ENCODE measurements at places on chromosomes 4 and X. TPM values are rescaled to one million over a fixed set of nuclear protein-coding genes. Genes with fewer than 3 reads are reported as not detected.

The NRK gene
- total RNA-seq: 0.16 TPM

The SOWAHD gene
- total RNA-seq: not detected

The FREM3 gene
- total RNA-seq: not detected

The BEX2 gene
- not detected for total RNA-seq

The BEX3 gene
- total RNA-seq: 166 TPM

The TXK gene
- total RNA-seq: not detected

DNA sequence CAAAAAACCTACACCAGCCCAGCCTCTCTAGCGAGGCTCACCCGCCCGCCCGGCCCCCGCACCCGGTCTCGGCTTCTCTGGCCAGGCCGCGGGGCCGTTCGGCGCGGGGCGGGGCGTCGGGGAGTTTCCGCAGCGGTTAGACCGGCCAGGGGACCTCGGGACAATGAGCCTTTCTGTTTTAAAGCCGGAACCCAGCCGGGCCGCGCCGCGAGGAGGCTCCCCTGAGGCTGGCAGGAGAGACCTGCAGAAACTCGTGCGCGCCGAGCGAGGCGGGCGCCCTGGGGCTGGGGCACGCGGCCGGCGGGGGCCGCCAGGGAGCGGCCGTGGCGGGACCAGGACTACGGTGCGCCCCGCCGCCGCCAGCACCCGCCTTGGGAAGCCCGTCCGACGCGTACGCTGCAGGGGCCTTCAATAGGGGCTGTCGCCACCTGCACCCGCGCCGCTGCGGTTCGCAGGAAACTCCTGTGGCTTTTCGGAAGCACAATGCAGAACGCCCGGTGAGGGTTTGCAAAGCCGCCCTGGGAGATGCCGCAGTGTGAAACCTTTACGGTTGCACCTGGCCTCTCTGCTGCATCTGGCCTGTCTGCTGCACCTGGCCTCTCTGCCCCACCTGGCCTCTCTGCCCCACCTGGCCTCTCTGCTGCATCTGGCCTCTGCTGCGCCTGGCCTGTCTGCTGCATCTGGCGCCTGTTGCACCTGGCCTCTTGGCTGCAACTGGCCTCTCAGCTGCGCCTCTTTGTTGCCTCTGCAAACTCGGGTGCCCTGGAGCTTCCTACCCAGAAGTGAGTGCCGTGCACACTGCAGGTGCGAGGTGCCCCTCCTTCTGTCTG, 63.9 kb downstream of the TRAPPC11 start:
- no peaks in the 10 kb centered on the region for H3K36me3 ChIP-seq
- H3K27ac ChIP-seq: no peak overlapping the region
- H3K27me3 ChIP-seq: no peaks in the 10 kb centered on the region
- peak; percentile 25 for DNase-seq
- no peaks in the 10 kb centered on the region for H3K4me1 ChIP-seq
- H3K4me3 ChIP-seq: peak overlapping the region; percentile 67

GRCh38 chr4:36573441-36573840, 292.0 kb downstream of the DTHD1 start:
- no peaks in the 10 kb centered on the region for H3K4me1 ChIP-seq
- H3K27ac ChIP-seq: no peak overlapping the region
- DNase-seq: no peak
- H3K4me3 ChIP-seq: no peak overlapping the region

GRCh38 chrX:100477958-100478357, 67.9 kb upstream of the PCDH19 start:
- H3K4me1 ChIP-seq: no peaks in the 10 kb centered on the region
- H3K36me3 ChIP-seq: no peaks in the 10 kb centered on the region
- no peak overlapping the region for H3K27ac ChIP-seq

GRCh38 chr4:56183344-56183959, 203.8 kb downstream of the AASDH start:
- H3K4me1 ChIP-seq: peaks cover 12% of the 10 kb centered on the region
- no peak for DNase-seq
- no peaks in the 10 kb centered on the region for H3K36me3 ChIP-seq
- no peak overlapping the region for H3K4me3 ChIP-seq
- no peaks in the 10 kb centered on the region for H3K27me3 ChIP-seq

DNA sequence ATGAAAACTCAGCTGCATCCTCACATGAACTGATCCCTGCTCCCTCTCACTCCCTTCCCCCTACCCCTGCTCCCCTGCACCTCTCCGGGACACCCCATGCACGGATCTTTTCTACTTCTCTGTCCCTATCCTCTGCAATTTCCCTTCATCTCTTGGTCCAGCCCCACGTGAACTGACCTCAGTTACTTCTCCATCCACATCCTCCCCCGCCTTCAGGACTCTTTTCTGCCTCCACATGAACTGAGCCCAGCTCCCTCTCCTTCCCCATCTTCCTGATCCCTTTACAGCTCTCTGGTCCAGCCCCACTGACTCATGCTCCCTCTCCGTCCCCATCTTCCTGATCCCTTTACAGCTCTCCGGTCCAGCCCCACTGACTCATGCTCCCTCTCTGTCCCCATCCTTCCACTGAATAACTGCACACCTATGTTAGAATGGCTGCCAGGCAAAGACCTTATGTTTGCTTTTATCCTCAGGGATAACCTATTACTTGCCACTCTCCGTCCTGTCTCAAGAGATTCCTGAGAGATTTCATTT, 5.6 kb downstream of the CETN2 start:
- DNase-seq: no peak
- H3K36me3 ChIP-seq: peaks cover 11% of the 10 kb centered on the region
- no peak overlapping the region for H3K27ac ChIP-seq
- H3K4me3 ChIP-seq: no peak overlapping the region
- no peaks in the 10 kb centered on the region for H3K27me3 ChIP-seq

DNA sequence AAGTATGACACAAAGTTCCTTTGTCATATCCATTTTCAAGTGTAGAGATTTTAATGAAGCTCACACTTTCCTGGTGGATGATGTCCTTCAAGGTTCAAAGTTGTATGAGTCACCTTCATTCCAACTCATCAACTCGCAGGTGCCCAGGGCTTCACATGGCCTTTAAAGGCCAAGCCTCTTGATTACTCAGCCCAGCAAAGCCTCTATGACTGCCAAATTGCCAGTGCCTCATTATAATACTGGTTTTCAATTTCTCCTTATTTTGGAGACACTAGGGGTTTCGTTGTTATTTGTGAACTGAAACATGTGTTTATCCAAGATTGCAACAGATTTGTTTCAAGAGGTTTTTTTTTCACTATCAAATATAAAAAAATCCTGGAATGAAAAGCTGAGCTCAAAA, 45.9 kb upstream of the PPP3CA start:
- H3K27ac ChIP-seq: peak overlapping the region; percentile 76
- H3K4me3 ChIP-seq: no peak overlapping the region
- no peaks in the 10 kb centered on the region for H3K36me3 ChIP-seq
- H3K27me3 ChIP-seq: no peaks in the 10 kb centered on the region
- no peaks in the 10 kb centered on the region for H3K4me1 ChIP-seq
- peak; percentile 85 for DNase-seq

DNA sequence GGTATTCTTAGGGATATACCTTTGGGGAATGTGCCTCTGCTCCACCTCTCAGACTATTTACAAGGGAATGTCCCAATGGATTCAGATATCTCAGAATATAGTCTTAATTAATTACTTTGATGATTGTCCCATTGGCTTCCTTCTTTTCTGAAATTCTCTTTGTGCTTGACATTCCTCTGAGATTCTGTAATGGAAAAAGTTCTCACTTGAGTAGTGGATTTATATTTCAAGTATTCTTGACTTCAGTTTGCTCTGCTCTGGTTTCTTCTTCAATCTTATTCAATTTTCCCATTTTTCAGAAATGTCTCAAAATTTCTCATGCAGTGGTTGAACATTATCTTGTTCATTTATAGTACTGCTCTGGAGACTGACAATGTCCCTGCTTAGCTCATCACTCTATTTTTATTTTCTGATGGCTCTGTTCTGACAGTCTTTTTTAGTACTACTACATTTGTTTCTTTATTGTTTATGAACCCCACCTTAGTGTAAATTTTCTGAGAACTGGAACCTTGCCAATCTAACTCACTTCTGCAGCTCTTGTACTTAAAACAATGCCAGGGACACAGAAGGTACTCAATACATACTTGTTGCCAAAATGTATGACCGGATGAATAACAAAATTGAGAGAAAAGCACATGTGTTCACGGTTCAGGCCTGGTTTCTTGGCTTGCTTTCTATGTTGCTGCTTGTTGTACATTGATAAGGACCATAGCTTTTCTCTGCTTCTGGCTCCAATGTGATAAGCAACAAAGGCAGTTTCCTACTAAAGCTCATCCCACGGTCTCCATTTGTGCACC, 471.7 kb downstream of the GASK1B start:
- no peaks in the 10 kb centered on the region for H3K4me1 ChIP-seq
- H3K36me3 ChIP-seq: no peaks in the 10 kb centered on the region
- DNase-seq: no peak
- no peak overlapping the region for H3K4me3 ChIP-seq
- H3K27me3 ChIP-seq: no peaks in the 10 kb centered on the region
- no peak overlapping the region for H3K27ac ChIP-seq

DNA sequence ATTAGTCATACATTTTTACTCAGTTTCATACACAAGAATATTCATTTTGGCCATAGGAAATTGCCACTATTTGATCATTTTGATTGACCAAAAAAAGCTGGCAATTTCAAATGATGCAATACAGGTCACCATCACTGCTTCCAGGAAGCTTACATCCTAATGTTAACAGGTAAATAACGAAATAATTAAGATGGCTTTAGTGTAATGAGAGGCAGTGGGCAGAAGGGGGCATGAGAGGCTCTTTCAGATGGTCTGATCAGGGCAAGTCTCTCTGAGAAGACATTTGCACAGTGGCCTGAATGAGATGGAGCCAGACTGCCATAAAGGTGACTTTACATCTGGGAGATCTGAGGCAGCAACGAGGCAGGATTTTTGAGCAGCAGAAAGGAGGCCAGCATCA, 170.7 kb downstream of the SLIT2 start:
- peaks cover 6% of the 10 kb centered on the region for H3K4me1 ChIP-seq
- no peaks in the 10 kb centered on the region for H3K27me3 ChIP-seq
- no peak overlapping the region for H3K4me3 ChIP-seq
- H3K27ac ChIP-seq: no peak overlapping the region
- no peaks in the 10 kb centered on the region for H3K36me3 ChIP-seq

DNA sequence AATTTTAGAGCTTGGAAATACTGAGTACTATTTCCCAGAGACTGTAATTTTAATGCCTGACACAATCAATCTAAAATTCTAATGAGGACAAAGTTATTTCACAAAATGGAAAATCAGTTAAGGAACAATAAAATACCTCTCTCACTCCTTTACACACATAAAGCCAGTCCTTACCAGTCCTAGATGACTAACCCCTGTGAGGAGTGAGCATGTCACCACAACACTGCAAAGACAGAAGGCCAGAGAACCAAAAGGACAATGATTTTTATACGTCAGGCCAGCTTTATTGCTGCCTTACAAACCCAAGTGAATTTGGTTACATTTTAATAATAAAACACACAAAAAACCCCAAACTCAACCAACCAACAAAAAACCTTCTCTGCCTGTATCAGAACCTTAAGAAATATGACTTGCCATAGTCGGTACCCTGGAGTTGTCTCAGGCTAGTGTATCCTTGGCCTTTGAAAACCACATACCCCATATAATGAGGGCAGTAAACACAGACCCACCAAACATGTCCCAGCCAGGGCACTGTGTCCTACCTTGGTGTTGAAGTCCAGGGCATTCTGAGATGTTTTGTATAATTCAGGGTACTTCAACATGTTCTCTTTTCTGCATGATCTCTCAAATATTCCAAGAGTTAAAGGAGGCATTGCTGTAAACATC, 57.6 kb downstream of the SHISA3 start:
- H3K36me3 ChIP-seq: no peaks in the 10 kb centered on the region
- H3K27me3 ChIP-seq: no peaks in the 10 kb centered on the region
- H3K27ac ChIP-seq: no peak overlapping the region

DNA sequence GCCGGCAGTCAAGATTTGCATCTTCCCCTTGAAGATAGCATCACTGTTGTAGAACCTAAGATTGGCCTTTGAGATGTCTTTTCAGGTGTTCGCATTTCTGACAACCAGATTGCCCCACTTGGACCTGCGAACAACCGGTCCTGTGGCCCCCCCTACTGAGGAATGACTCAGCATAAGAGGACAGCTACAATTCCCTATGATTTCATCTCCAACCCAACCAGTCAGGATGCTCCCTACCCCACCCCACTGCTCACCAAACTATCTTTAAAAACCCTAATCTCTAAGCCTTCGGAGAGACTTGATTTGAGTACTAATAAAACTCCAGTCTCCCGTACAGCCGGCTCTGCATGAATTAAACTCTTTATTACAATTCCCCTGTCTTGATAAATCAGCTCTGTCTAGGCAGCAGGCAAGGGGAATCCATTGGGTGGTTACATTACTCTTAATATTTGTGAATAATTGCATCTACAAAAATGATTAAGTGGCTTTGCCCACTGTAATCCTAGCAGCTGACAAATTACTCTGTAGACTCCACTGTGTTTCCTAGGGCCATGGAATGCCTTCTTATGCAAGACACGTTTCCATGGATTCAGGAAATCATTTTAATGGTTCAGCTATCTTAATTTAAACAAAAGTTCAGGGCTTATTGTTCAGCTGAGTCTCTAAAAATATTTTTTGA, 95.4 kb downstream of the GPR143 start:
- H3K27ac ChIP-seq: no peak overlapping the region
- peaks cover 4% of the 10 kb centered on the region for H3K36me3 ChIP-seq
- no peak overlapping the region for H3K4me3 ChIP-seq

DNA sequence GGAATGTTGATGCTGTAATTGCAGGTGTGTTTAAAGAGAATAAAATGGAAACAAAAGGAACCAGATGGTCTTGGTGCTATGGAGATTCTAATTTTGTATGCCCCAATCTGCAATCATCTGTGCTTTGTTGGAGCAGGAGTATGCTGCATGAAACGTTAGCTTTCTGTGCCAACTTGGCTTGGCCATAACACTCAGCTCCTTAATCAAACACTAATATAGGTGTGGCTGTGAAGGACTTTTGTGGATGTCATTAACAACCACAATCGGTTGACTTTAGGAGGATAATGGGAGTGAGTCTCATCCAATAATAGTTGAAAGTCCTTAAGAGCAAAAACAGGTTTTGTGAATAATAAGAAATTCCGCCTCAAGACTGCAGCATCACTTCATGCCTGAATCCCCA, 399.2 kb downstream of the NLGN4X start:
- no peak overlapping the region for H3K27ac ChIP-seq
- no peak for DNase-seq
- no peak overlapping the region for H3K4me3 ChIP-seq
- H3K36me3 ChIP-seq: no peaks in the 10 kb centered on the region
- H3K4me1 ChIP-seq: peaks cover 5% of the 10 kb centered on the region
- H3K27me3 ChIP-seq: no peaks in the 10 kb centered on the region

- H3K27me3 ChIP-seq: peaks cover 7% of the 10 kb centered on the region
- H3K36me3 ChIP-seq: no peaks in the 10 kb centered on the region
- H3K4me1 ChIP-seq: no peaks in the 10 kb centered on the region
Observed at GRCh38 chr4:42703813-42704212, 46.9 kb upstream of the ATP8A1 start.

- no peak overlapping the region for H3K4me3 ChIP-seq
- H3K4me1 ChIP-seq: no peaks in the 10 kb centered on the region
- H3K27ac ChIP-seq: no peak overlapping the region
- DNase-seq: no peak
- H3K36me3 ChIP-seq: peaks cover 42% of the 10 kb centered on the region
Observed at GRCh38 chrX:24718771-24719170, 25.1 kb downstream of the POLA1 start.

- H3K27ac ChIP-seq: peak overlapping the region; percentile 55
- no peaks in the 10 kb centered on the region for H3K36me3 ChIP-seq
- H3K27me3 ChIP-seq: no peaks in the 10 kb centered on the region
- no peak overlapping the region for H3K4me3 ChIP-seq
- H3K4me1 ChIP-seq: peaks cover 15% of the 10 kb centered on the region
Observed at GRCh38 chrX:147737690-147738089, 174.0 kb upstream of the FMR1 start.
